ENCODE measurements at places on chromosomes 11 and 22.

- DNase-seq = no peak
These were observed 49.3 kb upstream of the CD44 start for GRCh38 chr11:35089666-35090065.

DNA sequence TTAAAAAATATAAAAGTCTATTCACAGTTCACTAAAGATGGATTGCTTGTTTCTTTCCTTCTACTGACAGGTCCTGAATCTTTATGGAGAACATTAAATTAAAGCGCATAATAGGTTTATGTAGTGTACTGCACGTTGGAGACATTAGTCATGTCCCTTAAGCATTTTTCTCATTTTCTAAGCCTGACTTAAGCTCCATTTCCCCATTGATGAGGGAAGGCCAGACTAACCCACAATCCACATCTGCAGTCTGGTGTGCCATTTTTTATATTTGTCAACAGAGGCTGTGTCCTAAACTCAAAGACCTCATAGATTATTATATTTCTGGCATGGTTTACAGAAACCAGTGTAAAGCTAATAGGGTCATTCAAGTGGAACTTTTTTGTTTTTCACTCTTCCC, 39.9 kb downstream of the CADM1 start:
- no peak for DNase-seq

DNA sequence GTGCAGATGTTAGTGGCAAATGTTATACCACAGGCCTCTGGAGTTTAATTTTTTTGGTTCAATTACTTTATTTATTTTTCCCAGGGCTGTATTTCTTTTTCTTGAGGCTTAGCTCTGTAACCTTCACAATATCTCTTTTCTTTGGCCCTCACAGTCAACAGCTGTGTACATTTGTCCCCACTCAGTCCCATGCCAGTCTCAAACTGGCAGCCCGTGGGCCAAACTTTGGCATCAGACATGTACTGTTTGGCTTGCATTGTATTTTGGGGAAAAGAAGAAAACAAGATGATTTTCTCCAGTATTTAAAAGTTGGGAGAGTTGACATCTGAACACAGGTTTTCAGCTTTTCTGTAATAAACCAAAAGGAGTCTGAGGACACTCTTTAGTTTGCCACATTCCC, 87.1 kb downstream of the PRR5L start:
- no peak for DNase-seq

DNA sequence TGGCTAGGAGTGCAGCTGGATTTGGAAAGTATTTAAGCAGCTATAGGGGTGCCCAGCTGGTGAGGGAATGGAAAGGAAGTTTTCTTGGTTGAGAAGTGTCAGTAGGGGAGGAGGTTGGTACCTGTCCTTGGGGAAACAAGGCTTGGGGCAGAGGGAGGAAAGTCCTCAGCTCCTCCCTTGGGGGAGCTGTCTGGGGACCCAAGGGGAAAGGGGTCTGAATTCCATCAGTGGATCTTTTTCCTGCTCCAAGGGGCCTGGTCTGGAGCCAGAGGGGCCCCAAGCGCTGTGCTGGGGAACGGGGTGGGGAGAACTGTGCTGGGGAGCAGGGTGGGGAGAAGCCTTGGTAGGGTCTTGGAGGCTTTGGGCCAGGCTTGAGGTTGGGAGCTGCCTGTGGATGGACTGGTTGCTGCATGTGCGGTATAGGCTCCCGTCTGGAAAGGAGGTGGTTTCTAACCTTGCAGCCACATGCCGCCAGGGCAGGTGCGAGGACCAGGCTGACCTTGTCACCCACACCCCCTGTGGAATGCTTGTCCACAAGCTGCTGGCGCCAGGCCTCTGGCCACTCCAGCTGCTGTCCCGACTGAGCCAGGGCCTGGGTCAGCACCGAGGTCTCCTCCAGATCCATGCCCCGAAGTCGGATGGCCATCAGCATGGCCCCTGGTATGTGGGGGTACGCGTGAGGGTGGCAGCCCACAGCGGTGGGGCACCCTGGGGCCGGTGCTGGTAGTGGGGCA, 963 bp downstream of the TYMP start:
- DNase-seq = no peak

GRCh38 chr22:46578251-46578823, 40.9 kb upstream of the CELSR1 start:
- no peak for DNase-seq
